ENCODE measurements at places on chromosomes 5 and 9. TPM values are rescaled to one million over a fixed set of nuclear protein-coding genes. Genes with fewer than 3 reads are reported as not detected.

The SPINK1 gene
- total RNA-seq, result not detected

DNA sequence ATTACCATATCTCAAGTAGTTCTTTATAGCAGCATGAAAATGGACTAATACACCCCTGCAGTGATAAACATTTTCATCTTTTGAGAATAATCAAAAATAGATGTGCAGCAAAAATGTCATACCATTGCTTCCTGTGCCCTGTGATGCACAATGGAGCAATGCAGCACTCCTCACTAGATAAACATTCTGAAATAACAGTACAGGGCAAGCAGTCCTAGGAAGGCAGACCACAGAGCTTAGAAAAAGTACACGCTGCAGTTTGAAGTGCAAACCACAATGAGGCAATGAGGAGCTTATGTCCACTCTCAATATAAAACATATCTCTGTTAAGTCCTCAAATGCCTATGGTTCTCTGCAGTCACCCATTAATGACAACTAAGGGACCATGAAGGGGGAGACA is 367.6 kb downstream of the PDE4D start:
- no peak for DNase-seq
- H3K36me3 ChIP-seq, result no peaks in the 10 kb centered on the region
- H3K4me1 ChIP-seq, result no peaks in the 10 kb centered on the region
- H3K27me3 ChIP-seq, result no peaks in the 10 kb centered on the region
- H3K27ac ChIP-seq, result no peak overlapping the region
- no peak overlapping the region for H3K4me3 ChIP-seq

The LHX2 gene
- not detected for total RNA-seq

DNA sequence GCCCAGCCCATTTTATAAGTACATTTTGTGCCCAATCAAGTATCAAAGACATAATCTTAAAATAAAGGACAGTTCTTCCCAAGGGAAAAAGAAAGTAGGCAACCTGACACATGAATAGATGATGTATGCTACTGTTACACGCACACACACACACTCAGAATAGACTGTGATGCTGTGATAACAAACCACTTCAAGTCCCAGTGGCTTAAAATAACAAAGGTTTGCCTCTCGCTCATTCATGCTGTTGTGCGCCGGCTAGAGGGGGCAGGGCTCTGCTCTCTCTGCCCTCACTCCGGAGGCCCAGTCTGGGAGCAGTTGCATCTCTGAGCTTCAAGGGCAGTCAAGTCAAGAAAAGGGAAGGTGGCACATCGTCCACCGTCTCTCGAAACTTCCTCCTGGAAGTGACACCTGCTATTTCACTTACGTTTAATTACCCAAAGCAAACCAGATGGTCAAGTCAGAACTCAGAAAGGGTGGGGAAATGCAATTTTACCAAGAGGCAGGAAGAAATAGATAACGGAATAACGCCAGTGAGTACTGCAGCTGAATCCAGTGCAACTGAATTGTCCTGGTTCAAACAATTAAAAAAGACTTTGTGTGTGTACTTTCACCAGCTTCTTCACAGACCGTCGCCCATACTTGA is 43.3 kb downstream of the ANKRD33B start:
- H3K27ac ChIP-seq, result peak overlapping the region; percentile 49
- H3K4me3 ChIP-seq, result peak overlapping the region; percentile 59
- no peaks in the 10 kb centered on the region for H3K36me3 ChIP-seq
- H3K4me1 ChIP-seq, result peaks cover 12% of the 10 kb centered on the region

The KCNV2 gene
- total RNA-seq, result not detected

The PTPN3 gene
- total RNA-seq, result not detected

DNA sequence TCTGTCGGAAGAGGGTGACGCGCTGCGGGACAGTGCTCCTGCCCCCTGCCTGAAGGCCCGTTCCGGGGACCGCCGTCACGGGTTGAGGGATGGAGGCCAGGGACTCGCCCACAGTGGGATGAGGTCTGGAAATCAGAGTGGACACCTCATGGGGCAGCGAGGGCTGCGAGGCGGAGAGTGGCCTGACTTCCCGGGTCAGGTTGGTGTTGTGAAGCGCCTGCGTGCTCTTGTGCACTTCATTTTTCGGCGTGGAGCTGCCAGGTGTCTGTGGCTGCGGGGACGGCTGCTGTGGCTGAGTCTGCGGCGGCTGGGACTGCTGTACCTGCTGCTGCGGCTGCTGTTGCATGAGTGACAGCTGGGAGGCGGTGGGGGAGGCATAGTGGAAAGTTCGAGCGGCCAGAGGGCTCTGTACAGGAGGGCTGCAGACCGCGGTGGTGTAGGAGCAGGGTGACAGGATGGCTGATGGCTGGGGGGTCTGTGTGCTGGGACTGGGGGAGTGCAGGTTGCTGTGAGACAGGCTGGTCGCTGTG is 434.1 kb downstream of the HCN1 start:
- no peak overlapping the region for H3K27ac ChIP-seq
- no peak for DNase-seq
- H3K4me1 ChIP-seq, result no peaks in the 10 kb centered on the region
- peaks cover 4% of the 10 kb centered on the region for H3K36me3 ChIP-seq

DNA sequence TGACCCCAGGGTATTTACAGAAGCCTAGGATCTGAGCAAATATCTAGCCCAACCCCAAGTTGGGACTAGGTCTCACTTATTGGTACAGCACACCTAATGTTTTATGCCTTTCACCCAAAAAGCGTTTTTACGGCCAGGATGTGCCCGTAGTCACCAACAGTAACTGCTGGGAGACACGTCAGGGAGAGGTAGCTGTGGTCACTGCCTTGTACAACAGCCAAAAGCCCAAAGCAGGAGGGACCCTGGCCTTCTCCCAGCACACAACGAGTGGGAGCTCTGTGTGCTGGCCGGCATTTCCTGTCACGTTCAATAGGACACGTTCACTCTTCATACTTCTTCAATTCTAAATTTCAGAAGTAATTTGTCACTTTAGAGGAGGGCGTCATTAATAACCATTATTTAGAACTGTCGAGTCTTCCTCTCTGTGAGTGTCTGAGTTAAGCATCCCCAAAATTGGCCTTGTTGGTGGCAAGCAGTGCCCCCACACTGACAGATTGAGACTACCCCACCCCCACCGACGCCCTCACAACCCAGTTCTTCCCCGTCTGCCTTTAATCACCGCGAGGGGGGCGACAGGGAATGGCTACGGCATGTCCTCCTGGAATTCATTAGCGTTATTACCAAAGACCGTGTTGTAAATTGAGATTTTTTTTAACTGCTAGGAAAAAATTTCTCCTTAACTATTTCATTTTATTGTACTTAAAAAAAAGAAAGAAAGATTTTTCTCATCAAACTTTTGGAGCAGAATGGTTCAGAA is 80.7 kb downstream of the MVB12B start:
- H3K4me3 ChIP-seq, result no peak overlapping the region
- H3K36me3 ChIP-seq, result no peaks in the 10 kb centered on the region
- no peak for DNase-seq
- H3K27ac ChIP-seq, result no peak overlapping the region
- peaks cover 55% of the 10 kb centered on the region for H3K4me1 ChIP-seq

DNA sequence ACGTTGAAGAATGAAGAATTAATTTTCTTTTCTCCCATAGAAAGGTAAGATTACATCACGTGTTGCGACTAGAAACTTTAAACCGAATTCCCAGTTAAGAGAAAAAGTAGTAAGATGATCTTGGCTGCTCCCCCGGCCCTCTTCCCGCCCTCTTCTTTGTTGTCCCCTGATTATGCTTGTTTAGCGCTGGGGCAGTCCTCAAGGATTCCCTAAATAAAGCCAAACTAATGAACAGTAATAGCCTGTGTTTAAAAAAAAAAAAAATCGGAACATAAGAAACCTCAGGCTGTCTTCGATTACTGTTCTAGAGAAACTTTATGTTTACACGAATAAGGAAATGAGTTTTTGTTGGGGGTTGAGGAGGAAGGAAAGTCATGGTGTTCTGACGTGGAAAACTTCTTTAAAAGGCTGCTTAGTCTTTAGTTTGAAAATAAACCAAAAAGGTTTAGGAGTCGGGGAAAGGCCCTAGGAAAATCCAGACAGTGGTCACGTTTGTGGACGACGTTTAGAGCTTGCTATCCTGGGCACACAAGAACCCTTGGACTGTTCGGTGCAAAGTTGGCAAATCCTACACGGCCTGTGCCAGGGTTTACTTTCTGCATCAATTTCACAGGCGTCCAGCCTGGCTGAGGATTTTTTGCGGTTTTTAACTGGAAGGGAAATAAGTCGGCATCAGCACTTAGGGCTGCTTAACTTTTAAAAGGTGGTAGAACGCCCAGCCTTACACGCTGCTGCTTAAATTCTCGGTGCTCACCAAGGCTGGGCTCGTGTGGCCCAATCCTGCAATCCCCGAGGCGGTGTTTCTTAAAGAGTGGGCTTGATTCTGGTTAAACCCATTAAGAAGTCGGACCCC is 1.1 kb upstream of the MAT2B start:
- H3K27ac ChIP-seq, result peak overlapping the region; percentile 99
- H3K4me1 ChIP-seq, result peaks cover 43% of the 10 kb centered on the region
- peaks cover 3% of the 10 kb centered on the region for H3K36me3 ChIP-seq
- DNase-seq, result peak; percentile 22

GRCh38 chr9:2856400-2856799 is 12.5 kb upstream of the PUM3 start:
- H3K36me3 ChIP-seq, result no peaks in the 10 kb centered on the region
- peaks cover 6% of the 10 kb centered on the region for H3K4me1 ChIP-seq
- no peak overlapping the region for H3K4me3 ChIP-seq
- H3K27me3 ChIP-seq, result peaks cover 38% of the 10 kb centered on the region
- DNase-seq, result no peak

The QRFP gene
- total RNA-seq, result not detected

The C9orf153 gene
- 1.1 TPM for total RNA-seq

The SMIM32 gene
- total RNA-seq, result not detected

DNA sequence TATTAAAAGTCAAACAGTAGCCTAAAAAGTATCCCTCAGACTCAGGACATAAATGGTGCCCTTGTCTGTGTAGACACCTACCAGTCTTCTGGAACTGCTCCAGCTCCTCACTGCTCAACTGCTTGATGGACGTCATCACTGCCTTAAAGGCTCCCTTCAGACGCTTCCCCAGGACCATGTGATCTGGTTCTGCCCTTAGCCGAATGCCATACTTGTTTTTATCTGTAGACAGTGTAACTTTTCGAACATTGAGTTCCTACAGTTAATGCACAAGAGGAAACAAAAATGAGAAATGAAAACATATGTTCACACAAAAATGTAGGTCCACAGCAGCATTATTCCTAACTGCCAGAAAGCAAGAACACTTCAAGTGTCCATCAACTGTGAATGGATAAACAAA is 46.2 kb downstream of the IARS1 start:
- peaks cover 4% of the 10 kb centered on the region for H3K4me1 ChIP-seq
- no peak for DNase-seq
- H3K4me3 ChIP-seq, result no peak overlapping the region
- no peaks in the 10 kb centered on the region for H3K27me3 ChIP-seq
- H3K36me3 ChIP-seq, result peaks cover 46% of the 10 kb centered on the region
- H3K27ac ChIP-seq, result no peak overlapping the region

DNA sequence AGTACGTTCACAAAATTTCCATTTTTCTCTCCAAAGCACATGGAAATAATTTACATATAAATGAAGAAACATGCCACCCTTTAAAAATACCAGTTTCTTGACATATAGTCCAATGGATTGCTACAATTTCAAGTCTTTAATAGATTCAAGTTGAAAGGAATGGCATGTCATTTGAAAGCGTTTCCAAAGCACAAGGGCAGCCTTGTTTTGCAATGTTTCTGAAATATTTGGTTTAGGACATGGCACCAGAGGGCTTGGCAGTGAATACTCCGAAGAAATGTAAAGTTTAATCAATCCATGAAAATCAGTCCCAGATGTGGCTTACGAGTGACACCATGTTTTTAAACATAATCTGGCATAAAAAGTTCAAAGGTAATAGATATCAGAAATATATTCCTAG is 333.7 kb downstream of the PDE4D start:
- no peaks in the 10 kb centered on the region for H3K36me3 ChIP-seq
- DNase-seq, result no peak
- H3K4me1 ChIP-seq, result peaks cover 5% of the 10 kb centered on the region
- H3K27me3 ChIP-seq, result peaks cover 6% of the 10 kb centered on the region

The ITK gene
- 477 TPM for total RNA-seq

DNA sequence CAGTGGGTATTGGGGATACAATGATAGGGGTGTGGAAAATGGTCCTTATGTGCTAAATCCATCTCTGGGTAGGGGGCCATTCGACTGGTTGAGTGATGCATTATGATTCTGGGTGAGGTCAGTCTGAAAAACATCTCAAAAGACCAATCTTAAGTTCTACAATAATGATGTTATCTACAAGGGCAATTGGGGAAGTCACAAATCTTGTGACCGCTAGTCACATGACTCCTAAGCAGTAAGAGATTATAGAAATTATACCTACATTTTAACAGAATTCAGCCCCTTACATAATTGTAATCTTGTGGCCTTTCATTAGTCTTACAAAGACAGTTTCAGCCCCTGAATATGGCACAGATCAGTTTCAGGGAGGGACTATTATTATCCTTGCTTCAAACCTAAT is 224.7 kb downstream of the PIK3R1 start:
- no peaks in the 10 kb centered on the region for H3K27me3 ChIP-seq
- no peak for DNase-seq
- no peaks in the 10 kb centered on the region for H3K36me3 ChIP-seq
- peaks cover 15% of the 10 kb centered on the region for H3K4me1 ChIP-seq
- H3K4me3 ChIP-seq, result no peak overlapping the region
- H3K27ac ChIP-seq, result no peak overlapping the region

DNA sequence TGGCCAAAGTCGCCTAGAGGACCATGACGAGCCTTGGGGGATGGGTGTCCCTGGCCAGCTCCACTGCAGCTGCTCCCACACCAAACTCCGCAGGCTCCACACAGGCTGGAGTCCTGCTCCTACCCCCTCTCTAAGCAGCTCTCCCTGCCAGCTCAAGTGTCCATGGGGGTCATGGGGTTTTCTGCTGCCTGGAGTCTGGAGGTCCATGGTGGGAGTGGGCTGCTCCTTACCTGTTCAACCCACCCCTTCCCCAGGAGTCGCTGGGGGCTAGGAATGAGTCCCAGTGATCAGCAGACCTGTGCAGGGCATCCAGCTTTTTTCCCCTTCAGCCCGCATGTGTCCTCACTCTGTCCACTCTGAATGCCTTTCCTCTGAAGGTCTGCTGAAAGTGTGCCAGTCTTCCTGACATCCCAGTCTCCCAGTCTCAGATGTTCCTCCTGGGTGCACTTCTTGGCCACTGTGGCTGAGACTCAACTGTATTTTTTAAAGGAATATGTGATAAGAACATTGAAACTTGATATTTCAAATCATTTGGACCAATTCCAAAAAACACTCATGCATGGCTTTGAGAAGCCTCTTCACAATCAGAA is 261.3 kb upstream of the ANKH start:
- no peak overlapping the region for H3K27ac ChIP-seq
- DNase-seq, result no peak
- H3K27me3 ChIP-seq, result peaks cover 3% of the 10 kb centered on the region
- H3K4me3 ChIP-seq, result no peak overlapping the region
- H3K4me1 ChIP-seq, result no peaks in the 10 kb centered on the region
- peaks cover 5% of the 10 kb centered on the region for H3K36me3 ChIP-seq
